Esophagus mucosa (tissue), 1 donor: ENCODE measurements at places on chromosomes 6 and 20. TPM values are rescaled to one million over a fixed set of nuclear protein-coding genes. Genes with fewer than 3 reads are reported as not detected.
A peak's percentile ranks its signal among the peaks of the same experiment; 100 is the strongest.

GRCh38 chr6:100877851-100878250 is 3.3 kb downstream of the ASCC3 start:
- no peak for ATAC-seq

Gene COL21A1
- 4.9 TPM for total RNA-seq

Gene ULBP2
- total RNA-seq = 5.2 TPM

Gene NMBR
- total RNA-seq = not detected

Gene PTCHD4
- 0.40 TPM for total RNA-seq

DNA sequence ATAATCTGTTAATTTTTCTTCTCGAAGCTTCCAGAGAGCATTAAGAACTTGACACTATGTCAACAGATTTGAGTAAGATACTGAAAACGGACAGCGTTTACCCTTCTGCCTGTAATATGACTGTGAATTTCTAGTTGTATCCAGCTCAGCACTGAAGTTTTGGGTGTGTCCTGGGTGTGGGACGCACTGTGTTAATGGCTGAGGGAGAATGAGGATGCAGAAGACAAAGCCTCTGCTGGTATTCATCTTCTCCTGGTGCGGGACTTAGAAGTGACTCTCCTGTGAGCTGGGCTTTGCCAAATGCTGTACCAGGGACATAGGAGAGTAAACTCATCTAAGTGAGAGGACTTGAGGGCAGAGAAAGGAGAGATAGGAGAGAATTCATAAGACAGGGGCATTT is 90.3 kb upstream of the CLDN20 start:
- ATAC-seq = peak; percentile 48

DNA sequence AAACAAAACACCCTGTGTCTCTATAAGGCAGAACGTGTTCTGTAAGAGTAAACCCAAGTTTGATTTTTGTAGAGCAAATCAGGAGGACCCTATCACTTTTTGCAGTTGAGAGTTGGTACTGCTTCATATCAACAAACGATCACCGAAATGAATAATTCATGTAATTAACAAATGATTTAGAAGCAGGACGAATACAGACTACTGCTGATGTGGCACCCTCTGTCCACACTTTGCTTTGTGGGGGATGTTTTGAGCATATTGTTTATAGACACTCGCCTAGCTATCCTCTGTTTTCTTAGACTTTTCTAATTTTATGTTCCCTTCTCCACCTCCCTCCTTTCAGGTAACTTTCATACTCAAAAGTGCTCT is 1.5 kb downstream of the CD2AP start:
- no peak for ATAC-seq

Gene PSORS1C1
- 0.20 TPM for total RNA-seq

GRCh38 chr6:111617149-111617548 is 11.5 kb upstream of the TRAF3IP2 start:
- ATAC-seq = no peak

Gene MEI4
- not detected for total RNA-seq

- no peak for ATAC-seq
Measured at GRCh38 chr6:45433533-45434380, 56.0 kb upstream of the SUPT3H start.

Gene SPATA2
- total RNA-seq = 4.1 TPM

Gene SLC35F1
- total RNA-seq = not detected

GRCh38 chr20:62796699-62797491 is 622 bp downstream of the MRGBP start:
- ATAC-seq = no peak

Gene ENPP5
- 0.44 TPM for total RNA-seq

Gene RUNX2
- total RNA-seq = 2.5 TPM

GRCh38 chr6:44512868-44513741 is 125.6 kb downstream of the CDC5L start:
- peak; percentile 77 for ATAC-seq

- no peak for ATAC-seq
Measured at GRCh38 chr6:33717934-33718455, 6.5 kb upstream of the UQCC2 start.

DNA sequence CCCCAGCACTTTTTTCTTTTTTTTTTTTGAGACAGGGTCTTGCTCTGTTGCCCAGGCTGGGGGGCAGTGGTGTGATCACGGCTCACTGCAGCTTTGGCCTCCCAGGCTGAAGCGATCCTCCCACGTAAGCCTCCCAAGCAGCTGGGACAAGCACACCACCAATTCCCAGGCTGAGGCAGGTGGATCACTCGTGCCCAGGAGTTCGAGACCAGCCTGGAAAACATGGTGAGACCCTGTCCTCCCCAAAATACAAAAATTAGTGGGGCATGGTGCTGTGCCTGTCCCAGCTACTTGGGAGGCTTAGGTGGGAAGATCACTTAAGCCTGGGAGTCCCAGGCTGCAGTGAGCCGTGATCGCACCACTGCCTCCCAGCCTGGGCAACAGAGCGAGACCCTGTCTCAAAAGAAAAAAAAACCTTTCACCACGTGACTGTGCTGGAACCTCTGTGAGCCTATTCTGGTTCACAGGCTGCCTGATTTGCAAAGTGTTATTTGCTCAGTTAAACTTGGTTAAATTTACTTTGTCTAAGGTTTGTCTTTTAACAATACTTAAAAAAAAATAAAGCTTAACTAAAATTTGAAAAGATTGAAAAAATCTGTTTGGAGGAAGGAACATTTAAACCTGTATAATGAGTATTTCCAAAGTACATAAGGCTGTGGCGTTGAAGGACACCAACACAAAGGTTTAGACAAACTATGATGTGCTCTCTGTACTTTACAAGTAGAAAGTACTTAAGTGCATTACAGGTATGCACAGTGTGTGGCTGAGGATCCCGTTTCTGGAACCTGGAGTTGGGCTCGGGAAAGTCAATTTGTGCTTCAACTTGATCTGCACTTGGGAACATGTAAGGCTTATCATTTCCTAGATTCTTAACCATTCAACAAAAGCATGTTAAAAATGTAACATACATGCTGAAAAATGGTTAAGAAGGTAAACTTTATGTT is 55.0 kb downstream of the PPP1R3G start:
- no peak for ATAC-seq

DNA sequence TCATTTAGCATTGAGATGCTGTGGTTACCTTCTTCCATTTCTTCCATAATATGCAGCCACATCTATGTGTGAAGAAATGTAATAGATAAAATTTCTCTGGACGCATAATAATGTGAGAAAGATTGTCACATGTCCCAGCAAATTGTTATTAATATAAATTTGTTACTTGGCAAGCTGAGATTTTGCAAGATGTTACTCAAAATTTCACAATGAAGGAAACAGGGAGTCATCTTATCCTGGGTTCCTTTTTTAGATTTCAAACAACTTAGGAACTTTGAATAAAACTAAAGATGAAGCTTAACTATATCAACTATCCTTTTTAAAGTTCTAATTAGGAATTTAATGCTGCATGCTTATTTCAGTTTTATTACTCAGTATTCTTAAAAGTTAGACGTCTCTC is 3.6 kb downstream of the ESR1 start:
- no peak for ATAC-seq

DNA sequence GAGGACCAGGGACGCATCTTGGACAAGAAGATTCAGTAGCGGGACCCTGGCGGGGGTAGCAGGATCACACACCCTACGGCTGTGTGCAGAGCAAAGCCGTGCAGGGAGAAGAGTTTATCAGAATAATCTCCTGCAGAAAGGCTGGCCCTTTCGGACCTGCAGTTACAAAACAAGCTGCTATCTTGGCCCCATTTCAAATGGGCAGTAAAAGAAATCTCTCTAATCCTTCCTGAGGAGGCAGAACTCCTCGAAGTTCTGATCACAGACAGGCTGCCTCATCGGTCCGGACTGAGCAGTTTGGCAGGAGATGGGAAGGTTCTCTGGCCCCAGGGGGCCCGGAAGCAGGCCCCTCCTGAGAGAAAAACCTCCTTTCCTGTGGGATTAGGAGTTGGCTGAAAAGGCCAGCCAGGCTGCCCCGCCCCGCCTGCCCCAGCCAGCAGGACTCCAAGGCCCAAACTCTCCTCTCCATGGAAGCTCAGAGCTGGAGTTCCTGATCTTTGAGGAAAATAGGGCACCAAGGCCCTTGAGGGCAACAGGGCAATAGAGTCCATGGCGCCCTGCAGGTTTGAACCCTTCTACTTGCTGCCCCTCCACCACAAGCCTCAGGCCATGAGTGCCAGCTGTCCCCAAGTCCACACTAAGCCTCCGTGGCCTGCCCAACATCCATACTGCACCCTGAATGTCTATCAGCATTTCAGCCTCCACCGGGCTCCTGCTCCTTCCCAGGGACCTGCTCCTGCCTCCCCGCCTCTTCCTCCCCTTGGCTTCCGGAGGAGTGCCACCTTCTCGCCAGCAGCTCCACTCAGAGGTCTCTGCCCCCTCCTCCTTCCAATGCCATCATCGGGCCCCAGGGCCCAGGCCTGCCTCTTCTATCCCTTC is 141.3 kb downstream of the PREX1 start:
- ATAC-seq = no peak
